DND-41 (cell line): ENCODE measurements at places on chromosomes 3 and 15.
A peak's percentile ranks its signal among the peaks of the same experiment; 100 is the strongest.

DNA sequence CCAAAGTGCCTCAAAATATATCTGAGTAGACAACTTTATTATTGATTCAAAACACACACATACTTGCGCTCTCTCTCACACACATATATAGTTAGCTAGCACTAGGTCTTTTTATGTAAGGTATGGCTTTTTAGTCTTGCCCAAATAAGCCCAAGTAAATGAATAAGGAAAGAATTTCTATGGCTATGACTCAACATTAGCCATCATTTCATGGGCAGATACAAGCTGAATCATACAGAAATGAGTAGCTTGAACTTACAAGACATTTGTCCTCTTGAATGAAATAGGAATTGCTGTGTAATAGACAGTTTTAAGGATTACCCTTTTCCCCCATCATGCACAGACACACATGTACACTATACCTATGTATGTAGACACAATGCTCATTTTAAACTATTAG lies 4.9 kb downstream of the CADPS start:
- H3K4me1 ChIP-seq, result no peaks in the 10 kb centered on the region
- DNase-seq, result no peak
- no peaks in the 10 kb centered on the region for H3K36me3 ChIP-seq

DNA sequence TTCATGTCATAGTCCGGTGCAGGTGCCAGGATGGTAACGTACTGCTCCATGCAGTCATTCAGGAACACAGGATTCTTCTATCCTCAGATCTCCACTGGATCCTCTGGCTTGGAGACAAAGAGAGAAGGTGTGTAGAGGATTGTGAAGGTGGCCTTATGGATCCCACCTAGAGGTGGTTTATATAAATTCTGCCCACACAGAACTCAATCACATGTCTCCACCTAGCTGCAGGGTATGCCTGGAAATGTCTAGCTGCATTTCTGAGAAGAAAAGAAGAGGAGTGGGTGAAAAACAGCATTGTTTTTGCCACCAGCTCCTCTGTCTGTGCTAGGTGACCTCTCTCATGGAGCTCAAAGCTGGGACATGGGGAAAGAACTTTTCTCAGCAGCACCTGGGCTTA lies 478.7 kb downstream of the PDCD6IP start:
- no peak overlapping the region for H3K27ac ChIP-seq
- no peak overlapping the region for H3K4me3 ChIP-seq
- DNase-seq, result no peak
- no peaks in the 10 kb centered on the region for H3K27me3 ChIP-seq
- no peaks in the 10 kb centered on the region for H3K36me3 ChIP-seq
- no peaks in the 10 kb centered on the region for H3K4me1 ChIP-seq

- H3K27ac ChIP-seq, result peak within 1 kb of the TSS; percentile 84
- DNase-seq, result peak; percentile 79
- peaks cover 59% of the 10 kb centered on the region for H3K4me1 ChIP-seq
- H3K36me3 ChIP-seq, result peaks cover 38% of the 10 kb centered on the region
Observed at GRCh38 chr3:129606636-129607390, at the start of gene PLXND1. TSS of gene PLXND1 (minus strand) at chr3:129606676. CDS start at chr3:129606639, 37 bp downstream.

- no peaks in the 10 kb centered on the region for H3K27me3 ChIP-seq
- H3K36me3 ChIP-seq, result no peaks in the 10 kb centered on the region
- H3K27ac ChIP-seq, result no peak overlapping the region
- no peak overlapping the region for H3K4me3 ChIP-seq
Observed at GRCh38 chr15:92228830-92229229, 164.9 kb upstream of the ST8SIA2 start.

DNA sequence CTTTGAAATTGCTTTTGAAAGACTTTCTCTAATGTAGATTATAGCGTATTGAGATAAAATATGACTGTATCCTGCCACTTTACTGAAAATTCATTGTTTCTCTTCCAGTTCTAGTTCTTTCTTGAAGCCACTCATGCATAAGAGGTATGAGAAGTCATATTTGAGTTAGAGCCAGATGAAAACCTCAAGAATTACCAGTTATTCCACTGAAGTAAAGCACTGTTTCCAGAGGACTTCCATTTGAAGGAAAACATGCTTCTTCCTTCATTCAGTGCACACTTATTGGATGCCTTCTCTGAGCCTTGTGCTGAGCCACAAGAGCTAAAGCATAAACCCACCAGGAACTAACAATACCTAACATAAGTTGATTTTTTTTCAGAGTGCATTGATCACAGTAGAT lies 513.4 kb downstream of the ZNF385D start:
- no peak for DNase-seq
- H3K27me3 ChIP-seq, result no peaks in the 10 kb centered on the region
- H3K27ac ChIP-seq, result no peak overlapping the region
- H3K4me1 ChIP-seq, result no peaks in the 10 kb centered on the region
- no peak overlapping the region for H3K4me3 ChIP-seq

GRCh38 chr15:56923174-56923591 lies 4.7 kb downstream of the TCF12 start:
- no peaks in the 10 kb centered on the region for H3K27me3 ChIP-seq
- H3K4me1 ChIP-seq, result peaks cover 77% of the 10 kb centered on the region
- no peak overlapping the region for H3K27ac ChIP-seq
- DNase-seq, result no peak

DNA sequence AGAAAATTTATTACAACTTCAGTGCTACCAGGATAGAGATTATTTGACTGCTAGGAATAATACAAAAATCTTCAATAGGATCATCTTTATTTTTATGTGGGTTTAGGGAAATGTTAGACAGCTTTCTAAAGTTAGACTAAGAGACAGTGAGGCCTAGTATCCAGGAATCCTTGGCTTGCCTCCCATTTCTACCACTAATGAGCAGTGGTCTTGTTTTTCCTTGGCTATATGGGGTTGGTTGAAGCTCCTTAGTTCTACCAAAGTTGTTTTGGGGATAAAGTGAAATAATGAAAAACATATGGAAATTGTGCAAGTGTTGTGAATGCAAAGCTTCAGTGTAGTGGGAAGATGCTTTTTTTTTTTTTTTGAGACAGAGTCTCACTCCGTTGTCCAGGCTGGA lies 16.8 kb downstream of the AP4E1 start:
- no peak overlapping the region for H3K27ac ChIP-seq
- H3K36me3 ChIP-seq, result peaks cover 37% of the 10 kb centered on the region
- no peak overlapping the region for H3K4me3 ChIP-seq
- no peaks in the 10 kb centered on the region for H3K4me1 ChIP-seq
- no peak for DNase-seq

GRCh38 chr15:48609486-48609885 lies 36.0 kb downstream of the FBN1 start:
- H3K4me3 ChIP-seq, result no peak overlapping the region
- H3K27ac ChIP-seq, result no peak overlapping the region
- no peak for DNase-seq
- H3K27me3 ChIP-seq, result no peaks in the 10 kb centered on the region
- no peaks in the 10 kb centered on the region for H3K36me3 ChIP-seq

GRCh38 chr3:79467721-79468120 lies 300.1 kb downstream of the ROBO1 start:
- H3K27ac ChIP-seq, result no peak overlapping the region
- H3K27me3 ChIP-seq, result no peaks in the 10 kb centered on the region
- no peaks in the 10 kb centered on the region for H3K4me1 ChIP-seq
- no peak for DNase-seq

- H3K4me3 ChIP-seq, result no peak overlapping the region
- no peak for DNase-seq
- no peaks in the 10 kb centered on the region for H3K27me3 ChIP-seq
- no peaks in the 10 kb centered on the region for H3K36me3 ChIP-seq
- H3K27ac ChIP-seq, result no peak overlapping the region
- H3K4me1 ChIP-seq, result no peaks in the 10 kb centered on the region
Observed at GRCh38 chr3:130048726-130049125, 32.9 kb upstream of the ALG1L2 start.

GRCh38 chr15:35519541-35520149 lies 26.3 kb downstream of the DPH6 start:
- no peaks in the 10 kb centered on the region for H3K27me3 ChIP-seq
- H3K4me3 ChIP-seq, result no peak overlapping the region
- no peak for DNase-seq
- H3K27ac ChIP-seq, result no peak overlapping the region

GRCh38 chr15:51129535-51130188 lies 35.0 kb upstream of the TNFAIP8L3 start:
- no peaks in the 10 kb centered on the region for H3K4me1 ChIP-seq
- no peak for DNase-seq

- no peaks in the 10 kb centered on the region for H3K27me3 ChIP-seq
- no peak overlapping the region for H3K27ac ChIP-seq
- H3K4me3 ChIP-seq, result no peak overlapping the region
- H3K4me1 ChIP-seq, result no peaks in the 10 kb centered on the region
- DNase-seq, result no peak
Observed at GRCh38 chr3:279325-279724, 82.8 kb downstream of the CHL1 start.

GRCh38 chr3:20066850-20067617 lies 26.8 kb downstream of the KAT2B start:
- DNase-seq, result no peak
- no peaks in the 10 kb centered on the region; the same call in 1 of the 2 replicates for H3K36me3 ChIP-seq
- no peak overlapping the region for H3K27ac ChIP-seq
- 0 out of 2 replicates have a peak, but pooled peaks cover 2% of the 10 kb centered on the region for H3K4me1 ChIP-seq
- H3K27me3 ChIP-seq, result no peaks in the 10 kb centered on the region
- no peak overlapping the region for H3K4me3 ChIP-seq

GRCh38 chr3:175335229-175335628 lies 476.1 kb downstream of the NAALADL2 start:
- no peaks in the 10 kb centered on the region for H3K36me3 ChIP-seq
- no peak for DNase-seq
- no peak overlapping the region for H3K27ac ChIP-seq

DNA sequence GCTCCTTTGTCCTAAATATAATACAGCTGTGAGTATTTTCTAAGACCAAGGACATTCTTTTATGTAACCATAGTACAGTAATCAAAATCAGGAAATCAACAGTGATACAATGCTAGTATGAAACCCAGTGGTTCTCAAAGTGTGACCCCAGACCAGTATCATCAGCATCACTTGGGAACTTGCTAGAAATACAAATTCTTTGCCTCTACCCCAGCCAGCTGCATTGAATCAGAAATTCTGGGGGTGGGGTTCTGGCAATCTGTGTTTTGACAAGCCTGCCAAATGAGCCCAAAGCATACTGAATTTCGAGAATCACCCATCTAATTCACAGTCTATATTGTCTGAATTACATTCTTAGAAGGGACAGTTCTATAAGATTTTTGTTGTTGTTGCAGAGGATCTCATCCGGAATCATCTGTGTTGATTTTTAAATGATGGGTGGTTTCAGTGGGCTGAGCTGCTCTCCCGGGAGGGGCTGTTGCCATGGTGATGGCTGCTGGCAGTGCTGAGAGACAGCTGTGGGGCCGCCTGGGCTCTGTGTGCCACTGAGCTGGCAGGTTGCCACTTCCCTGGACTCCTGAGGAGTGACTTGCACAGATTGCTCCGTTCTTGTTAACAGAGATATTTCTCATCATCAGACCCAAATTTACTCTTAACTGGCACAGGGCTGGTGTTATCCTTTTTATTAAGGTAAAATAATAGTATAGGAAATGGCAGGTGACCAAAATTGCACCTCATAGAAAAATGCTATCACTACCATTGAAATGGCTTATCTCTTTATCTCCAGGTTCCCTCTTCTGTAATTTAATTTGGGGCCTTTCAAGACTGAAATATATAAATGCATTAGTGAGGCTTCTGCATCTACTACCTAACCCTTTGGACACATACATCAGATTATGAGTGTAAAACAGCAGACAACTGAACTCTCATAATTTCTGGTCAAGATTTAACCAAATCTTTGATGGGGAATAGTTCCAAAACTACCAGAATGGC lies 56.5 kb downstream of the NEK11 start:
- H3K27ac ChIP-seq, result no peak overlapping the region
- DNase-seq, result peak; percentile 62
- H3K36me3 ChIP-seq, result no peaks in the 10 kb centered on the region

GRCh38 chr15:62935300-62936081 lies 107.1 kb upstream of the TPM1 start:
- H3K4me3 ChIP-seq, result no peak overlapping the region
- no peak for DNase-seq
- H3K27me3 ChIP-seq, result peaks cover 8% of the 10 kb centered on the region
- no peak overlapping the region for H3K27ac ChIP-seq

DNA sequence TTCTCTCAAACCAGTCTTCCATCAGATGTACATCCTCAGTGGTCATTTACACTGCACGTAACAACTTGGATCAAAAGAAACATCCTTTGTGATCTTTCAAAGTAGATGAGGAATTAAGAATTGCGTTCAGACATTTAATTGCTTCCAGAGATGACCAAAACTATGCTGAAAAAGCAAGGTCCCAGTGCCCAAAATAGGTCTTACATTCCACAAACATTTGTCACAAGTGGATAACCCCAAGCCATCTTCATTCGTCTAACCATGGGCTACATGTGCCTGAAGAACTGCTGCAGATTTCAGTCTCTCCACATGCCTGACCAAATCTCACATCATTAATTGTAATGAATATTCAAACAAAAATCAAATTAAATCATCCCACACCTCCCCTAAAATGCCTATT lies 273.6 kb downstream of the SHOX2 start:
- H3K36me3 ChIP-seq, result no peaks in the 10 kb centered on the region
- H3K27ac ChIP-seq, result no peak overlapping the region
- H3K4me1 ChIP-seq, result no peaks in the 10 kb centered on the region
- no peak overlapping the region for H3K4me3 ChIP-seq
- no peaks in the 10 kb centered on the region for H3K27me3 ChIP-seq
- DNase-seq, result no peak

GRCh38 chr3:138371070-138371965 lies 22.9 kb downstream of the MRAS start:
- H3K27ac ChIP-seq, result no peak overlapping the region
- no peak for DNase-seq
- H3K27me3 ChIP-seq, result no peaks in the 10 kb centered on the region
- H3K36me3 ChIP-seq, result no peaks in the 10 kb centered on the region
- H3K4me3 ChIP-seq, result no peak overlapping the region

DNA sequence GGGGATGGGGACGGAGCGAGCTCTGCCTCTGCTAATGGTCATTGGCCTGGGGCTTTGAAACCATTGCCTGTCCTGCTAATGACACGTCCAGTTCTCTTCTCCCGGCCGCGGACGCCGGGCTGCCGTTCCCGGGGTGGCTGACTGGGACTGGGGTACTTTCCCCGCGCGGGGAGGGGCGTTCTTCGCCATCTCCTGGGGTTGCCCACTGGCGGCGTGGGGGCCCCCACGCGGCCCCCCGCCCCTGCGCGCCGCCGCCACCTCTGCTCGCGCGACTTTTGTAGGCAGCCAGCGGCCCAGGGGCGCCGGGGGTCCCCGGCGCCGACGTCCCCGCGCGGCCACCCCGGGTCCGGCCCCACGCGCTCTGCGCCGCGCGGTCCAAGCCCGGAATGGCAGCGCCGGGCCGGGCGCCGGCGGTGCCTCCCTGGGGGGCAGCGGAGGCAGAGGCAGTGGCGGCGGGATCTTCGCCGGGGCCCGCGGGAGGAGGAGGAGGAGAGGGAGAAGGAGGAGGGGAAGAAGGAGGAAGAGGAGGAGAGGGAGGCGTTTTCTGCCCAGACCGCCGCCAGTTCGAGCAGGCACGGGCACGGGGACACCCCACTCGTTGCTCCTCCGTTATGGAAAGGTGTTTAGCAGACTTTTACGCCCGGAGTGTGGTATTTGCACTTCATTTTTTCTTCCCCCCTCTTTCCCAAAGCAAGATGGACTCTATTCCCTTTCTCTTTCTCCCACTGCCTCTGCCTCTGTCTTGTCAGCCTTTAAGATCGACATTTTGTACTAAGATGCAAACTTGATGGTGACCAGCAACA lies 2.3 kb downstream of the BBX start:
- no peaks in the 10 kb centered on the region for H3K27me3 ChIP-seq
- H3K36me3 ChIP-seq, result peaks cover 22% of the 10 kb centered on the region; the same call in 1 of the 2 replicates
- H3K27ac ChIP-seq, result peak overlapping the region; percentile 85
- DNase-seq, result peak; percentile 56

GRCh38 chr3:187661267-187661666 lies 8.9 kb downstream of the SST start:
- no peaks in the 10 kb centered on the region for H3K36me3 ChIP-seq
- DNase-seq, result no peak
- H3K27ac ChIP-seq, result no peak overlapping the region
- H3K4me3 ChIP-seq, result no peak overlapping the region
